Effector memory CD4-positive, alpha-beta T cell (primary cell): ENCODE measurements at places on chromosomes 6 and 20.

DNA sequence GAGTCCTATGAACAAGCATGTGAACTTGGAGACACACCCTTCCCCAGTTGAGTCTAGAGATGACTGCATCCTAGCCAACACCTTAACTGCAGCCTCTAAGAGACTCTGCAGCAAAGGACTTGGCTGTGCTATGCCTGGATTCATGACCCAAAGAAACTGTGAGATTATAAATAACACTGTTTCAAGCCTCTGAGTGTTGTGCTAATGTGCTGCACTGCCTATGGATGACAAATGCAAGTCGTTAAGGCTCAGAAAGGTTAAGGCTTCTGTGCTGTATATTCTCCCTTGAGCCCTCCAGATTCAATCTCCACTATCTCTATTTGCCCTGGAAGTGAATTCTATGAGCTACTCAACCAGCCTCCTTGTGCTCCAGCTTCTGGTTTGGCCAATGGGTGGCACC, 116.5 kb upstream of the CBLN4 start:
- no peak overlapping the region for H3K4me3 ChIP-seq
- no peaks in the 10 kb centered on the region for H3K36me3 ChIP-seq
- DNase-seq, result no peak
- no peaks in the 10 kb centered on the region for H3K27me3 ChIP-seq
- H3K4me1 ChIP-seq, result no peaks in the 10 kb centered on the region
- H3K27ac ChIP-seq, result no peak overlapping the region

- no peak overlapping the region for H3K4me3 ChIP-seq
- no peak overlapping the region for H3K27ac ChIP-seq
- H3K27me3 ChIP-seq, result no peaks in the 10 kb centered on the region
- no peaks in the 10 kb centered on the region for H3K36me3 ChIP-seq
Measured at GRCh38 chr6:100574836-100575235, 110.1 kb upstream of the SIM1 start.

GRCh38 chr6:9504191-9504590, 910.7 kb downstream of the TFAP2A start:
- no peaks in the 10 kb centered on the region for H3K27me3 ChIP-seq
- no peak overlapping the region for H3K27ac ChIP-seq
- no peaks in the 10 kb centered on the region for H3K4me1 ChIP-seq
- no peaks in the 10 kb centered on the region for H3K36me3 ChIP-seq

- no peaks in the 10 kb centered on the region for H3K36me3 ChIP-seq
- DNase-seq, result no peak
- H3K4me1 ChIP-seq, result no peaks in the 10 kb centered on the region
- H3K27ac ChIP-seq, result no peak overlapping the region
- H3K27me3 ChIP-seq, result no peaks in the 10 kb centered on the region
Measured at GRCh38 chr6:16872543-16873235, 111.4 kb upstream of the ATXN1 start.

DNA sequence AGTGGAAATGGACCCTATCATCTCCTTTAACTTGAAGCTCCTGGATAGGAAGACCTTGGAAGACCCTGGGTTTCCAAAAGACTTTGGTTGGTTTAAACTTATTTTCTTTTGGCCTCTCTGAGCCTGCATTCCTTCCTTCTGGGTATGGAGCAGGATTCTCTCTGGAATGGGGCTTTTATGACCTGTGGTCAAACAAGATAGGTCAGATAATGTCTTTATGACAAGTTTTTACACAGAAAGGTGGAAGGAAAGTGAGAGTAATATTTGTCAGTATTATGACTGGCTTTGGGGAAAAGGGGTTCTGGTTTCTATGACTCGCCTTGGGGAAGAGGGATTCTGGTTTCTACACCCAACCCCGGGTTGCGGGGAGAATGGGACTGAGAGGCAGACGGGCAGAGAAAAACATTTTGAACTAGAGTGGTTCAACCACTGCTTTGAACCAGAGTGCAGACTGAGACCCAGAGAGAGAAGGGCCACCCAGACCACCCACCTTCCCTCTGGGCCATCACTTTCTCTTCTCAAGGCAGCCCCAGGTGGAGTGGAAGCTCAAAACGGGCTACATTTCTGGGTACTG, 37.6 kb upstream of the KCNK5 start:
- no peak for DNase-seq
- H3K27me3 ChIP-seq, result no peaks in the 10 kb centered on the region
- no peak overlapping the region for H3K4me3 ChIP-seq
- H3K36me3 ChIP-seq, result no peaks in the 10 kb centered on the region
- H3K4me1 ChIP-seq, result no peaks in the 10 kb centered on the region
- no peak overlapping the region for H3K27ac ChIP-seq

GRCh38 chr6:93300661-93301060, 118.7 kb downstream of the EPHA7 start:
- H3K4me3 ChIP-seq, result no peak overlapping the region
- no peaks in the 10 kb centered on the region for H3K27me3 ChIP-seq
- no peaks in the 10 kb centered on the region for H3K4me1 ChIP-seq
- DNase-seq, result no peak
- no peak overlapping the region for H3K27ac ChIP-seq
- H3K36me3 ChIP-seq, result no peaks in the 10 kb centered on the region
